ENCODE measurements at places on chromosomes 4 and X.

- DNase-seq: no peak
These were observed 46.0 kb downstream of the GEMIN8 start for GRCh38 chrX:13983734-13984133.

GRCh38 chr4:57113870-57114269 is 3.7 kb upstream of the IGFBP7 start:
- DNase-seq: no peak

DNA sequence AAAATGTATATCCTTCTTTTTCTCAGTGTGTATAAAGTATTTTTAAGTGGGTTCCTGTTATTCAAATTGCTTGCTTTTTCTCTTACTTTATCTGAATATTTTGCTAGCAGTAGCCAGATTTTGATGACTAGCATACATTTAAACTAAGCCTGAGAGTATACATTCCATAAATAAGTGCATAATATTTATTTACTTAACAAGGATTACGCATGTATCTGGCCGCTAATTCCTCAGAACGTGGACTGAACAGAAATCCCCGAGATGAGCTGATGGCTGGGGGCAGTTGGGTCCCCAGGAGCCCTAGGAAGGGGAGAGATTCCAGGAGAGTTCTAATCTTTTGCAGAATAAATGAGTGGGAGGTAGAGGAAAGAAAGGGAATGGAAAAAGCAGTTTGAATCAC is 91.0 kb downstream of the PHOX2B start:
- DNase-seq: no peak

DNA sequence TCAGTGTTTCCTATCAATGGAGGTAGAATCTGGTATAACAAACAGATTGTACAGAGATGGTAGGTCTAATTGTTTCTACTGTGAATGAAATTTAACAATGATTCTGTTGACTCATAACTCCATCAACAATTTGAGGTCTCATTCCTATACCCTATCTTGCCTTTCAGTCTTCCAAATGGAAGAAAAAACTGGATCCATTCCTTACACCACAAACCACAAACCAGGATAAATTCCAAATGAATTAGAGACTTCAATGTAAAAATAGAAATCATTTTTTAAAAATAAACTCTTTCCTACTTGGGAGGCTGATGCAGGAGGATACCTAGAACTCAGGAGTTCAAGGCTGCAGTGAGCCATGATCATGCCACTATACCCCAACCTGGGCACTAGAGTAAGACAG is 114.4 kb upstream of the WDR44 start:
- no peak for DNase-seq

Data from esophagus muscularis mucosa (tissue), 4 donors.